Effector CD4-positive, alpha-beta T cell (primary cell): ENCODE measurements at places on chromosomes 16 and 17.

- no peak for DNase-seq
Observed at GRCh38 chr17:19770985-19771735, 23.1 kb upstream of the ALDH3A1 start.

DNA sequence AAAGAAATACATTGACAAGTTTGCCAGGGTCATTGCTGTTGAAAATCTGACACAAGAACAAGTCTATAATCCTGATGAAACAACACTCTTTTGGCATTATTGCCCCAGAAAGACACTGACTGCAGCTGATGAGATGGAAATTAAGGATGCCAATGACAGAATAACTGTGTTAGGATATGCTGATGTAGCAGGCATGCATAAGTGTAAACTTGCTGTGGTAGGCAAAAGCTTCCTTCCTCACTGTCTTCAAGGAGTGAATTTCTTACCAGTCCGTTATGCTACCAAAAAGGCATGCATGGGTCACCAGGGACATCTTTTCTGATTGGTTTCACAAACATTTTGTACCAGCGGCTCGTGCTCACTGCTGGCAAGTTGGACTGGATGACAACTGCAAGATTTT, 10.5 kb downstream of the GDPD1 start:
- no peak for DNase-seq

DNA sequence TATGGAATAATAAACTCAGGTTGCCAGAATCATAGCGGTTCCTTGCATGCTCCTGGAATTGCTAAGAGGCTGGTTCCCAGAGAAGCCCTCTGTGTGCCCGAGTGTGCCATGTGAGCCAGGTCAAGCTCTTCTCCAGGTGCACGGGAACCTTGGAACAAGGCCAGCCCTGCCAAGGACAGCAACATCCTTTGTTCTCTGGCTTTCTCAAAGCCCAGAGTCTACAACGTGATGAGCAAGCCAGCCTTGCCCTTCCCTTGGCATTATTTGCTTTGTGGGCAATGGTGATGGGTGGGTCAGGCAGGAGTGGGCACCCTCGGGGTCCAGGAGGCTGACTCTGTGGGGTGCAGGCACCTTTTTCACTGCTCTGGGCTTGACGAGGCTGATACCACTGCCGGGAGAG, 14.2 kb upstream of the SEC14L1 start:
- DNase-seq, result no peak

DNA sequence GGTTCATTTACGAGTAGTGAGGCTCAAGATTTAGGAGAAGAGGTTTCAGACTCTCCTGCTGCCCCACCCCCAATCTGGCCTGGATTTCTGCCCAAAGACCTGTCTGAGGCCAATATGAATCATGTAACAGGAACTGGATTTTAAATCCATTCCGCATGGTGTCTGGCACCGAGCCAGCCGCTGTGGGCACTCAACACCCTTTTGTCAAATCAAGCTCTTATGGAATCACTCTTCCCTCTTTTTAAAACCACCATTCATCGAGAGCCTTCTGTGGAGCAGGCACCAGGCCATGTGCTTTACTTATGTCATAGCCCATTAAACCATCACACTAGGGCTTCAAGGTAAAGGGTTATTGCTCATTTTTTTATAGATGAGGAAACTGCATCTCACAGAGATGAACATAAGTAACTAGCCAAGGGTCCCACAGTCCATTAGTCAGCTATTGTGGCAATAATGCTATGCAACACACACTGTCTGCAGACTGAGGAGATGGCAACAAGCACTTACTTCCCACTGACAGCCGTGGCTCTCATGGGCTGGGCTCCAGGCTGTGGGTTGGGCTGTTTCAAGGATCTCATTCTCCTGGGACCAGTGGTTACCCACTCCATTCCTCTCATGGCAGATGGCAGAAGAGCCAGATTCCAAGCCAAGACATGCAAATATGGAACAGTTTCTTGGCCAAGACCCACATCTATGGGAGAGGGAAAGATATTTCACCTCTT, 93.6 kb downstream of the WSCD1 start:
- DNase-seq, result no peak

GRCh38 chr16:2036200-2036966, 9.7 kb downstream of the NHERF2 start:
- DNase-seq, result no peak

DNA sequence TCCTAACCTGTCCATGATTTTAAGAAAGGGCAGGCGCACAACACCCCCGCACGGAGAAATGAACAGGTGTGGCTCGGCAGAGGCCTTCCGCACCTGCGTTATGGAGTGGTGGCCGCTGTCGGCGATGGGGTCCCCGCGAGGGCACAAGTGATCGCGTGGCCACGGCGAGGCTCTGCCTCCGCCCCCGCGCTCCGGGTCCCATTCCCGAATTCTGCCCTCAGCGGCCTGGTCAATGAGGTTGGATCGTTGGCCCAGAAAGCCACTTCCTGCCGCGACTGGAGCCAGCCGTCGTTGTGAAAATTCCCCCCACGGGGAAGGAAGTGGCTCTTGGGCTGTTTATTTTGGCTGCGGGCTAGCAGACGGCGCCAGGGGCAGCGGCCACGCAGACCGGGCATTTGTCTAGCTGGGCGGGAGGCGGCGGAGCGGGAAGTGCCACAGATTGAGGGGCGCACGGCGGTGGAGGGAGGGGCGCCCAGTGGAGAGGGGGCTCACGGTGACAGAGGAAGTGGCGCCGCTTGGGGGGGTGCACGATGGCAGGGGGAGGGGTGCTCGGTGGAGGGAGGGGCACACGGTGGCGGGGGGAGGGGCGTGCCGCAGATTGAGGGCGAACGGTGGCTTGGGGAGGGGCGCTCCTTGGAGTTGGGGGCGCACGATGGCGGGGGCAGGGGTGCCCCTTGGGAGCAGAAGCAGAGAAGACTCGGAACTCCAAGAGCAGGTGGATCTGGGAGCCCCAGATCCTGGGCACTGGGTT, 25.0 kb downstream of the MRC2 start:
- DNase-seq, result no peak

GRCh38 chr17:48779421-48779820, 37.6 kb downstream of the TTLL6 start:
- no peak for DNase-seq

GRCh38 chr17:79304884-79305283, 230.3 kb downstream of the ENGASE start:
- DNase-seq, result no peak

GRCh38 chr17:48453447-48453846, 23.4 kb upstream of the SKAP1 start:
- no peak for DNase-seq

GRCh38 chr16:4936181-4936990, 562 bp downstream of the PPL start:
- no peak for DNase-seq
